ENCODE measurements at places on chromosomes 2 and 18.

GRCh38 chr2:14189929-14190328 is 442.6 kb upstream of the LRATD1 start:
- DNase-seq, result no peak

DNA sequence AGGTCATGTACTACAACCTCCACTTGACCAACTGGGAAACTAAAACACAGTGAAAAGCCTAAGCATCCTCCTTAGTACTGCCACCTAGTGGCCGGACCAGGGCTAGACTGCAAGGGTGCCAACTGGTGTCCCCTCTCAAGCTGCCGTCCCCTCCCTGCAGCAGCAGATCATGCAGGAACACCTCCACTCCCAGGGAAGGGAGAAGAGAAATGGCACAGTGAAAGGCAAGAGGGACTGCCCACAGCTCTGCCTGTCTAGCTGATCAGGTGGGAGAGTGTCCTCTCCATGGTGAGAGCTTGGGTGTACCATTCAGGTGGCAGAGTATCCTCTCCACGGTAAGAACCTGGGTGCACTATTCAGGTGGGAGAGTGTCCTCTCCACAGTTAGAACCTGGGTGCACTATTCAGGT is 78.1 kb downstream of the AAK1 start:
- peak; percentile 63 for DNase-seq

- DNase-seq, result no peak
Observed at GRCh38 chr2:172953970-172954852, 121.4 kb upstream of the MAP3K20 start.

GRCh38 chr2:163692611-163693482 is 43.0 kb downstream of the FIGN start:
- DNase-seq, result no peak

- no peak for DNase-seq
Observed at GRCh38 chr2:74104839-74105238, 42.9 kb downstream of the BOLA3 start.

GRCh38 chr2:33796511-33796910 is 197.4 kb upstream of the FAM98A start:
- no peak for DNase-seq

- no peak for DNase-seq
Observed at GRCh38 chr2:53609551-53609950, 158.1 kb upstream of the CHAC2 start.

DNA sequence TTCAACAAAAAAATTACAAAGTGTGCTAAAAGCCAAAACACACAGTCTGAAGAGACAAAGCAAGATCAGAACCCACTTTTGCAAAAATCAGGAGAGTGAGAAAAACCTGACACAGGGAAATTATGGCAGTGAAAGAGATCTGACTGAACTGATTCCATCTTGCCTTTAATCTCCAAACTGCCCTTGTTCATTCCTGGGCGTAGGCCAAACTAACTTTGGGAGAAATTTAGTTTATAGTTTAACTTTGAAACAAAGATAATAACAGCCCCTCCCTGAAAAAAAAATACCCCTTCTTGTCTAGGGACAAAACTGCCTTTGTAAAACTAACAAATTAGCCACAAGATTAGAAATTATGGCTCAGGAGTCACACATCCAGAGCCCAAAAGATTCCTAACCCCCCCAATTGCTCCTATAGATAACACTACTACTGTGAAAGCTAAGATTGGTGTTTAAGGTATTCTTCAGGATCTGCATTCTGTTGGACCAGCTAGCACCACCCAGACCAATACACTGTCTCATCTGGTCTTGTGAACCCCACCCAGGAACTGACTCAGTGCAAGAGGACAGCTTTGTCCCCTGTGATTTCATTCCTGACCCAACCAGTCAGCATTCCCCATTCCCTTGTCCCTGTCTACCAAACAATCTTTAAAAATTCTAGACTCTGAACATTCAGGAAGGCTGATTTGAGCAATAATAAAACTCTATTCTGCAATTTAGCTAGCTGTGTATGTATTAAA is 226.1 kb upstream of the SH3BP4 start:
- no peak for DNase-seq

- no peak for DNase-seq
Observed at GRCh38 chr2:172639823-172640222, 83.9 kb downstream of the PDK1 start.

DNA sequence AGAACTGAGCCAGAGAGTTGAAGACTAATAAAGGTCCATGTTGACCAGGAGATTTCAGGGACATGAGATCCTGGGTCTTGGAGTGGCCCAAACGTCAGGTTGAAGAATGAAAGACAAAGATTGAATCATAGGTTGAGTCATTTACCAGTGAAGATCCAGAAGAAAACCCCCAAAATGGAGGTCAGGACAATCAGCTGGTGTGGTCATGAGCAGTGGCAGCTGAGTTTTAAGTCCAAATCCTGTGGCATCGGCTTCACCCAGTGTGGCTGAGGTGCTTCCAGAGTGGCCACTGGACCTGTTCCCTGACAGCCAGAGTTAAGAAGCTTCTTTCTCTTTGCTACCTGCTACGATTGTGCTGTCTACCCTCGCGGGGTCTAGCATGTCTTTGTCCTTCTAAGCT is 234.0 kb downstream of the BCL2 start:
- no peak for DNase-seq

DNA sequence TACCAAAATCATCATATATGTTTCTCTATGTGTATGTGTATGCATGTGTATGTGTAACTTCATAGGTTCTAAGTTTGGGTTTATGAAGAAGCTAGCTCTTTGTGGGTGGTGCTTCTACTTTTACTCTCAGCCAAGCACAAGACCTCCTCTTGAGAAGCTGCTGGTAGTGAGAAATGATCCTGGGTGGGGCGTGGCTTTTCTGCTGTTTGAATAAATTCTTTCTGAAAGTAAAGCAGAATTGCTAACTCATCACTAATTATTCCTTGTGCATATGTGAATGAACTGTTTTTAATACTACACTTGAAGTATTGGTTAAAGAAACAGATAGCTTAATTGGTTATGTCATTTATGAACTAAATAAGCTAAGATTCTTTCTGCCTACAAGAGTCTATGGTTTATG is 7.6 kb upstream of the GAREM1 start:
- DNase-seq, result no peak

DNA sequence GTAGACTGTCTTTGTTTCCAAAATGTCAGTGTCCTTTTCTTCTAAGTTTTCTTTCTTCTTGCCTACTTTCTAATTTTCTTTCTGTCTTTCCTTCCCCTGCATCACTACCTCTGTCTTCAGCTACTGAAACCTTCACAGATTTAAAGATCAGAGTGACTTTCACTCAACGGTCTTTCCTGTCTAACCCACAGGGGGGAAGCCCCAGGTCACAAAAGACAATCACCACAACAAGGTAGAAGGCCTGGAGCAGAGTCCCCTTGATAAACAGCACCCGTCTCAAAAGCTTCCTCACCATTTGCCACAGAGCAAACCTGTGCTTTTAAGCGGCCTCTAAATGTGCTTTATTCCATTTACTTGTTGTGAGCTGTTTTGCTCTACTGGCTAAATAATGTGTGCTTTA is 665.4 kb downstream of the BCL11A start:
- peak; percentile 50 for DNase-seq

GRCh38 chr2:217933617-217933993 is 69.2 kb downstream of the TNS1 start:
- no peak for DNase-seq

All from activated naive CD4-positive, alpha-beta T cell treated with anti-CD3 and anti-CD28 coated beads, Interleukin-2, amount 50 U/mL, for 72 hours (primary cell).